ENCODE measurements at places on chromosomes 7 and 10. TPM values are rescaled to one million over a fixed set of nuclear protein-coding genes. Genes with fewer than 3 reads are reported as not detected.
A peak's percentile ranks its signal among the peaks of the same experiment; 100 is the strongest.

The AZGP1 gene
- 9.9 TPM for total RNA-seq

DNA sequence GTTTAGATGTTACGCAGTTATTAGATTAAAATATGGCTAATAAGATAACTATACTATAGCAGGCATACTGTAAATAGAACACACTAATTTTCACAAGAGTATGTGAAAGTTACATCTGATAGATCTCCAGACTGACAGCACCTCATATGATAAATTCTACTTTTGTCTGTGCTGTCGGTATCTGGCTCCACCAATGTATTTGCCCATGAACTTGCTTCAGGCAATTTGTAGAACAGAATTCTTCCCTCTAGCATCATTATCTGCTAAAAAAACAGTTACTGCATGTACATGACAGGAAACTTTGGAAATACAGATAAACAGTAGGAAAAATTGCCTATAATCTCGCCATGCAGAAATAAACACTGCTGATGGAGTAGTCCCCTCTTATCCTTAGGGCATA is 137.7 kb downstream of the WNT2 start:
- no peak for DNase-seq

GRCh38 chr7:35251606-35252310 is 2.1 kb downstream of the TBX20 start:
- DNase-seq = peak; percentile 48

The NEBL gene
- total RNA-seq = 30.6 TPM

GRCh38 chr10:29709484-29710002 is 74.8 kb upstream of the SVIL start:
- DNase-seq = no peak

DNA sequence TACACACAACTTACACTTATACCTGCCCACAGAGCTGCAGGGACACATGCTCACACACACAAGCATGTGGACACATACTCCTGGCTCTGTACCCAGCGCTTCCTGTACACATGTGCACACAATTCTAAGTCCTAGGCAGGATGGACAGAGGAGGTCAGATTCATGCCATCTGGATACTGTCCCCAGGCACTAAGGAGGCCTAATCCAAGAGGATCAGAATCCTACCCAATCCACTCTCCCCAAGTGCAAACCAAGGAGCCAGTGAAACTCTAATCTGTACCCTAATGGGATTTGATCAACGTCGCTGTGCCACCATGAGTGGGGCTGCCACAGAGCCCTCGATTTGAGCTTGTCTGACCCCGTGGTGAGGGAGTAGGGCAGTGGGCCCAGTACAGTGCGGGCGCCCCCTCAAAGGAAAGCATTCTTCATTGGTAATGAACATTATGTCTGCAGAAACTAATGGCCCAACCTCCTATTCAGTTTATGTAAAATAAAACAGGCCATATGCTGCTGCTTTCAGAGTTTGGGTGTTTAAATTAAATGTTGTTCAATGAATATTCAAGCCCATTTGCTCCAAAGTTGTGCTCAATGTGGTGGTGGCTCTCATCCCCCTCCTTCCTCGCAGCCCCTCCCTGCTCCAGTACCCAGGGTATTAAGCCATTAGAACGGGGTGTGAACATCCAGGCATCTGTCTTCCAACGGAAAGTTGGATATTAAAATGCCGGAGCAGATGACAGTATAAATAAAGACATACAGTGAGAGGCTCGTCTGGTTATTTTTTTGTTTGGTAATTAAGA is 26.4 kb downstream of the RPS24 start:
- DNase-seq = no peak

The TAF6 gene
- total RNA-seq = 22.1 TPM

GRCh38 chr7:136359333-136359903 is 382.3 kb upstream of the MTPN start:
- no peak for DNase-seq

- no peak for DNase-seq
Measured at GRCh38 chr10:125264757-125265578, 104.6 kb upstream of the CTBP2 start.

DNA sequence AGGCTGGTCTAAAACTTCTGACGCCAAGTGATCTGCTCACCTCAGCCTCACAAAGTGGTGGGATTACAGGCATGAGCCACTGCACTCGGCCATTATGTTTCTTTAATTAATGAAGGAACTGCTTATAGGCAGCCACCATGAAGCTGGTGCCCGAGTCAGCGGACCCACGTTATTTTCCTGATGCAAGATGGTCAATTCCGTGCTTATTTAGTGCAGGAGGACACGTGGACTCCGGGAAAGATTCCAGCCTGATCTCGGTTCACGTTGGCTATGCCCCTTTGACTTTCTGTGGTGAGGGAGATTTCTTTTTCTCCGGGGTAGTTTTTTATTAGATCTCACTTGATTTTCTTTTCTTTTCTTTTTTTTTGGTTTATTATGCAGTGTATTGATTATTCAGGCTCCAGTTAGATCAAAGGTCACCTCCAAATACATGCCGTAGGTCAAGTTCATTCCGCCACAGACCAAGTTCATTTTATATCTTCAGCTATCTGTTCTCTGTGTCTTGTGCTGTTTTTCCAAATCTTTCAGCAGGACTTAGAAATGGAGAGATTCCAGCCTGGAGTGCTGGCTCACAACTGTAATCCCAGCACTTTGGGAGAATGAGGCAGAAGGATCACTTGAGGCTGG is 8.3 kb downstream of the CAMK1D start:
- no peak for DNase-seq

DNA sequence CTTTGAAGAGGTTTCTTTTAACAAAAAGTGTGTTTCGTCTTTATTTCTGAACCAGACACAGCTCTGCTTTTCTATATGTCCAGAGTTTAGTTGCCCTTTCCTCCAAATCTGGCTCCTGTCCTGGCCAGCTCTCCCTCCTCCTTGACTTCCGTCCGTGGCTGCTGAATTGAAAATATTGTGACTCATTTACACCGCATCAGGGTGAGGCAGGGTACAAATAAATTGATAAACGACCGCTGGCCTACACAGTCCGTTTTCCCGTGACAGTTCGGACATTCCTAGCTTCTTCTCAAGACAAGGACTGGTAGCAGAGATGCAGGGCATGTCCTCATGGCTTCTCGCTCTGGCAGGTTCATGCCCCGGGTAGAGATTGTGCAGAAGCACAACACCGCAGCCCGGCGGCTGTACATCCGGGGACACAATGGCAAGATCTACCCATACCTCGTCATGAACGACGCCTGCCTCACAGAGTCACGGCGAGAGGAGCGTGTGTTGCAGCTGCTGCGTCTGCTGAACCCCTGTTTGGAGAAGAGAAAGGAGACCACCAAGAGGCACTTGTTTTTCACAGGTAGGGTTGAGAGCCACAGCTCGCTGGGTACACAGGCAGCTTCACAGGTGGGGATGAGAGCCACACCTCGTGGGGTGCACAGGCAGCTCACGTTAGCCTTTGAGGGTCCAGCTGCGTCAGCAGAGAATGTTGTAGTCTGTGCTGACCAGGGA is 126.6 kb downstream of the TRRAP start:
- no peak for DNase-seq

DNA sequence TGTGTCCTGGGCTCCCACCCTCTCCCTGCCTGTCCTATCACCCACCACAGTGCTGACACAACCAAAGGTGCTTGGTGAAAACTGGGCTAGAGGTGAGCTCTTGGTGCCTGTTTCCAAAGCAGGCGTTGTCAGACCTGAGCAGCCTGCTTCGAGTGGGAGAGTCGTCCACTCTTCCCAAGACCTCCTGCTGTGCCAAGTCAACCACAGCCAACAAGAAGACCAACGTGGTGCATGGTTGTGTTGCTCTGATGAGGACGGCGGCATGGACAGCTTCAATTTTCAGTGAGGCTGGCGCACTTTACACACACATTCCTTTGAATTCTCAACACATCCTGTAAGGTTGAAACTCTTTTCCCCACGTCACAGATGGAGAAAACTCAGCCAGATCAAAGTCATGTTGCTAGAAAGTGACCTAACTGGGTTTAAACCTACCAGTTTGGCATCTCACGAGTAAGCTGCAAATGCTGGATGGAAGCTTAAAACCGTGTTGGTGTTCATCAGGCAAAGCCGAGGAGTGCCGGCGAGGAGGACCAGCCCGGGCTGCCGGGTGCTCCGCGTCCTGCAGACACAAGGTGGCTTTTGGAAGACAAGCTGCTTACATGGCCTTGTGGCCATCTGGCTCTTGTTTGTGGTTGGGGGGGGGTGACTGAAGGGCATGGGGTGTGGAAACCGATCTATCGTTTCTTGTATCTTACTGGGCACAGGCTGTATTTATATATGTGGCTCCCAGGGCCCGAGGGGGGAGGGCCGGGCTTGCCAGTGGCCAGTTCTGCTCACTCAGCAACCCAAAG is 39.3 kb downstream of the INSIG1 start:
- no peak for DNase-seq

The SORBS1 gene
- total RNA-seq = 426 TPM

GRCh38 chr7:20249376-20249775 is 32.2 kb upstream of the MACC1 start:
- no peak for DNase-seq

The H2BK1 gene
- total RNA-seq = not detected

- DNase-seq = no peak
Measured at GRCh38 chr10:86586516-86586915, 64.9 kb upstream of the WAPL start.

DNA sequence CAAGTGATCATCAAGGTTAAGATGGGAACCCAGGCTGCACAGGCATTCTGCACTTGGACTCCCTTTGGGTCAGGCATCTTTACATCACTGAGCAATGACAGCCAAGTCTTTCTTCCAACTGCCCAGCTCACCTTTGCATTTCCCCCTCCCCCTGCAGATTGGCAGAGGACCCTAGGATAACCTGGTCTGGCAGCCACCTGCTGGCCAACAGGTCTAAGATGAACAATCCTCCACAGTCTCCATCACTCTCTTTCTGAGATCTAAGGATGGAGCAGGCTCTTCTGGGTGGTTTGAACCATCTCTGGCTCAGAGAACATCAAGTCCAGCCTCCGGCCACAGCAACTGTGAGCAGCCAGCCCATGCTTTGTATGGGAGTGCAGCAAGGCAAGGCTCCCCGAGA is 75.8 kb downstream of the RAB11FIP2 start:
- no peak for DNase-seq

GRCh38 chr10:110883924-110884323 is 12.2 kb downstream of the PDCD4 start:
- DNase-seq = no peak

The ZNF239 gene
- total RNA-seq = 2.6 TPM

DNA sequence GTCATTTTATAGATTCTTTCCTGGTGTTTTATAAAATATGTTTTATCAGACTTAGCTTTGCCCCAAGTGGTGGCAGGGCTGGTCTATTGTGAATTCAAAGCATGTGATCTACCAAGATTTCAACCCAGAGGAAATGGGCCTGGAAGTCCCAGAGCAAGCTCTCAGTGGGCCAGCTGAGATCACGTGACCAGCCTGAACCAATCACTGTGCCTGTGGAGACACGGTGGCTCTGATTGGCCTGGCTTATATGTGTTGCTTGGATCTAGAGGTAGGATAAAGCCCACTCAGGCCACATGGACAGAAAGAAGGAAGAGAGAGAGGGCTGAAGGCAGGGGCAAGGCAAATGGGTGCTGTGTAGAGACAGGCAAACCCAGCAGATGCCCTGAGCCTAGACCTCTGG is 65.5 kb upstream of the GATA3 start:
- no peak for DNase-seq

The CALN1 gene
- 1.2 TPM for total RNA-seq

DNA sequence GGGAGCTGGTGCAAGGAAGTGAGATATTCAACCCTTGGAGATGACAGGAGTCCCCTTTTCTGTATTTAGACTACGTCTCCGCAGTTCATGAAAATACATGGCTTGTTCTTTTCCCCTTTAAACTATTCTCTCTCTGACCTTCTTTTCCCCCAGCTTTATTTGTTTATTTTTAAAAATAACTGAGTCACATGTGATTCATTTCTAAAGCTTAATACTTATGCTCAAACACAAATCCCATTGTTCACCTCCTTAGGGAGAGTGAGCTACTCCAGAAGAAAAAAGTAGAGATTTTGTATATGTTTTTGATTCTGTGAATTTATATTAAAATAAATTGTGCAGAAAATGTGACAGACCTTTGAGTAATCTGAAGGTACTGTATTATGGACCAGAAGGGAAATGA is 35.9 kb upstream of the FZD1 start:
- no peak for DNase-seq

The OR6B1 gene
- 4.3 TPM for total RNA-seq

DNA sequence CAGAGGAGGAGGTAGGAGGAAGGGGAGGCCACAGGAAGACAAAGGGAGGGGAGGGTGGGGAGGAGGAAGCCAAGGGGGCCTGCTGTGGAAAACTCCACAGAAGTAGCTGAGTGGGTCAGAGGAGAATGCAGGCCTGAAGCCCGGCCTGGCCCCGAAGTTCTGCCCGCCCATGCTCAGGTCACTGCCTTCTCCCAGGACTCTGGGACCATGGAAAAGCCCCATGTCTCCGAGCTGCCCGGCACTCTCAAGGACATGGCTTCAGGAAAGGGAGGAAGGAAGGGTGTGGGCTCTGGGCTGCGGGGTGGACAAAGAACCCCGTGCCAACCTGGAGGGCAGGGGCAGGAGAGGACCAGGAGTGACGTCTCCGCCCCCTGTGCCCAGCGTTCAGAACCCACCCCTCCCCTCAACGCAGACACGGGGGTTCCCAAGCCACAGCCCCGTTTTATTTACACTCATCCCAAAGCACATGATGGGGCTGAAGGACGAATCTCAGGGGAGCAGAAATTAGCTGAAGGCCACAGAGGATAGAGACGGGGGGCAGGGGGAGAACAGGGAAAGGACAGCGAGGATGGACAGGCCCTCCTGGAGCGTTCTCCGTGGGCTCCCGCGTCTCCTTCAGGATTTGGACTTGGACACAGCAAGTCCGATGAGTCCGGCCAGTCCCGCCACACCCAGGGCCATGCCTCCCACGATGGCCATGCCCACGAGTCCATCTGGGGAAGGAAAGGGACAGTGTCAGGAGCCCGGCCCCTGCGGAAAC is 1.8 kb upstream of the CLDN15 start:
- DNase-seq = peak; percentile 30

The ZKSCAN1 gene
- total RNA-seq = 27.7 TPM

The MYH16 gene
- not detected for total RNA-seq

- no peak for DNase-seq
Measured at GRCh38 chr7:155383756-155384491, 74.0 kb upstream of the EN2 start.

DNA sequence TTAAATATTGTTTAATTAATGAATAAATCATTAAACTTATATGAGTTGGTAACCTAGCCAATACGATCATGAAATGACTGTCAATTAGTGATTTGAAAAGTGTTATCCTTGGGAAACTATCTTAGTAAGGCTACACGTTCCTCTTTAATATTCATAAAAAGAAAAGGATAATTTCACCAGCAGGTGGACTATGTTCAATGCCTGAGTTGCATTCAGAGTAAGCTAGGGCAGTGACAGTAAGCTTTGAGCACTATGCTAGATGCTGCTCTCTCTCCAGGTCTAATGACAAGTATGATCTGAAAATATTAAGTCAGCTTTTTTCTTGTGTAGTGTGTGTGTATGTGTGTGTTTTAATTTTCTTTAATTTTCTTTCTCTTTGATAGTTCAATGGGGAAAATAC is 486.3 kb upstream of the PCDH15 start:
- DNase-seq = no peak

The NPY gene
- not detected for total RNA-seq

GRCh38 chr10:122293961-122294380 is 22.9 kb downstream of the BTBD16 start:
- DNase-seq = peak; percentile 28

The POLR2J2 gene
- total RNA-seq = 6.0 TPM

The PDZD7 gene
- total RNA-seq = 0.48 TPM

The IFIT1B gene
- 26.5 TPM for total RNA-seq

All from umbilical cord (tissue), 2 donors.